Kidney capillary endothelial cell (primary cell): ENCODE measurements at places on chromosomes 1 and 21.

- peak; percentile 97 for DNase-seq
Measured at GRCh38 chr1:21933397-21934248, 3.5 kb downstream of the HSPG2 start.

GRCh38 chr1:109210058-109210457 lies 3.7 kb upstream of the SARS1 start:
- no peak for DNase-seq

- no peak for DNase-seq
Measured at GRCh38 chr1:69589799-69590198, 22.1 kb downstream of the LRRC7 start.

DNA sequence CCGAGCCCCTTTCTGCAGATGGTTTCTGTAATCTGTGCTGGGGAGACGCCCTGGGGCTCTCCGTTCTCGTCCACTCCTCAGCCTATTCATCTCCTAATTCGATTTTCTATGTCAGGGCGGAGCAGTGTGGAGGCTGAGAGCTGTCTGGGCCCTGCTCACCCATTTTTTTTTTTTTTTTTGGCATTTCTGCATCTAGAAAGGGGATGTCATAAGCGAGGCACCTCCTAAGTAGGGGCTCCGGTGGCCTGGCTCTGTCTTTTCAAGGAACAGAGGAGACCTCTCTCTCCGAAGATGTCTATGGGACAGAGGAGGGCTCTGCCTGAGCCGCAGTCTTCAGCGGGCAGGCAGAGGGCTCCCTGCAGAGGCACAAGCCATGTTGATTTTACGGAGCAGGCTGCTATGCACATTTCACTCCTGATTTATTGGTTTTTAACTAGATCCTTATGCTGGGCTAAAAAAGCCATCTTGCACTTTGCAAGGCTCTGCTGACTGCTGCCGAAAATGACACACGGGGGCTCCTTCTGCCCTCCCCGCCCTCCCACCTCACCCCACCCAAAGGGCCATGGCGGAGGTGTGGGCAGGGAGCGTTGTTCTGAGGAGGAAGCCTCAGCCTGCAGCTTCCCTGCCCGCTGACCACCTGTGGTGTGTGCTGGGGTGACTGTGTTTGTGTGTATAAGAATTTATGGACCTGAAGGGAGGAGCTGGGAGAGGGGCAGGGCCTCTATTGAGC lies 71.0 kb downstream of the FOXD2 start:
- DNase-seq, result no peak

GRCh38 chr1:58881471-58881994 lies 97.7 kb upstream of the JUN start:
- DNase-seq, result peak; percentile 75
